Adipocyte (in vitro differentiated cells): ENCODE measurements at places on chromosomes 1 and 21.

DNA sequence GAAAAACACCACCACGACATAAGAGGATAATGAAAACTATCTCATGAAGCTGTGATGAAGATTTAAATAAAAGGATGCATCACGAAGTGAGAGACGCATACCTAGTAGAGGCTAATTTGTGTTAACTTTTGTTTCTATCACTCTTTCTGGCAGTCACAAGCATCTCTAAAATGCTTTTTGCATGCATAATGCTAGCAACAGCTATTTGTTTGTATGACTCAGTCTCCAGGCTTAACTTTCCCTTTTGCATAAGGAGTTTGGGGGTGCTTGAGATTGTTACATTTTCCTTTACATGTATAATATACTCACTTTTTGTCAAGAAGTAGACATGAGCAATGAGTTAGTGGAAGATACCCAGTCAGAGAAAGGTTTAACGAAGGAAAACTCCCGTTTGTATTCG lies 385.4 kb downstream of the DISC1 start:
- peak; percentile 45 for DNase-seq

DNA sequence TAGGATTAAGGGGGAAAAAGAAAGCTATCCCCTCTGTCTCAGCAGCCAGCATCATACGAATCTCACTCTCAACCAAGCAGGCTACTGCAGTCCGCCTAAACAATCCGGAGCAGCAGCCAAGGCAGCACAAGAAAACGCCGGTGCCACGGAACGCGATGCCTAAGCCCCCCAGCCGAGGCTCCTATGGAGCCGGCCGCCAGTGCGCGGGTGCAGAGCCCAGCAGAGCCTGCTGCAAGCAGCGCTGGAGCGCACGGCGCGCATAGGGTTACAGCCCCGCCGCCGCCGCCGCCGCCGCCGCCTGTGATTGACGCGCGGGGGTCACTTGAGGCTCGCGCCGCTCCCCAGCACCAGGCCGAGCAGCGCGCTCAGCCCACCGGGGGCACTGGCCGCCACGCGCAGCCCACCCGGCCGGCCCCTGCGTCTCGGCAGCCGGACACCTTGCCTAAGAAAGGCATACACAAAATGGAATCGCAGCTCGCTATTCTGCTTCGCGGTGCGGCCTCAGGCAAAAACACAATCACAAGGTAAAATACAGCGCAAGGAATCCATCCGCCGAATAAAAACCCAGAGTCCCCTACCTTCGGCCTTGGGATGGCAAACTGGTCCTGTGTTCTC lies 780 bp downstream of the HIVEP3 start:
- peak; percentile 75 for DNase-seq

DNA sequence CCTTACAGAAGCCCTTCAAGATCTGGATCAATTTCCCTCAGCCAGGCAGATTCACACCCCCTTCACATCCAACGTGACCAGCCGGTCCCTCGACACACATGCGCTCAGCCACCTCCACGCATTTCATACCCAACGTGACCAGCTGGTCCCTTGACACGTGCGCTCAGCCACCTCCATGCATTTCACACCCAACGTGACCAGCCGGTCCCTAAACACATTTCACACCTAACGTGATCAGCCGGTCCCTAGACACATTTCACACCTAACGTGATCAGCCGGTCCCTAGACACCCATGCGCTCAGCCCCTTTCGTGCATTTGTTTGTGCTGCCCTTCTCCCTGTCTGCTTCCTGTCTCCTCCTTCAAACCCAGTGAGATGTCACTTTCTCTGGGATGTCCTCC lies 8.8 kb upstream of the PAFAH2 start:
- DNase-seq: no peak

- DNase-seq: peak; percentile 60
Observed at GRCh38 chr1:199472018-199472417, 555.5 kb upstream of the NR5A2 start.

- DNase-seq: no peak
Observed at GRCh38 chr1:201631037-201631436, 92.1 kb downstream of the NAV1 start.

GRCh38 chr1:94180650-94181049 lies 56.7 kb downstream of the ARHGAP29 start:
- no peak for DNase-seq

- no peak for DNase-seq
Observed at GRCh38 chr1:42422737-42423136, 33.1 kb downstream of the ZMYND12 start.

DNA sequence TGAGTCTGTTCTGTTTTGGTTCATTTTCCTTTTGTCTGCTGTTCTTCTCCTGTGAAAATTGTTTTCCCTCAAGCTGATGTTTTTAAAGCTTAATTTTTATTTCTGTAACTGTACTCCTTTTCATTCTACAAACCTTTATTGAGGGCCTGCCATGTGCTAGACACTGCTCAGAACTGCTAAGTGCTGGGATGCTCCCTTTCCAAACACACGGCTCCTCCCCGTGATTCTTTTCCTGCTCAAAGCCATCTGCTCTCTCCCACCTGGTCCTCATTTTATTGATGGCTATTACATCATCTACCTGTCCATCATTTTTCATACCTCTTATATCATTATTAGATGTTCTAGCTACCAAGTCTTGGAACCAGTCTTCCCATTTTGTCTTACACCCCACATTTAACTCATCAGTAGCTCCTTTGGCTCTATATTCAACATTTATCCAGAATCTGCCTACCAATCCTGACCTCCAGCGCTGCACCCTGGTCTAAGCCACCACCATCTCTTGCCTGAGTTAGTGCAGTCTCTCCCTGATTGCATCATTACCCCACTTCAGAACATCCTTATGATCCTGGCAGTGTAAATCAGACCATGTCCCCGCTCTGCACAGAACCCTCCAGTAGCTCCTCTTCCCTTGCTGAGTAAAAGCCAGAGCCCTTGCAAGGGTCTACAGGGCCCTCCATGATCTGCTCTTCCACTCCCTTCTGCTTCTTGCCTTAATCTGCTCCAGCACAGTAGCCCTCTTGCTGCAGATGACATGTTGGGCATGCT lies 118.1 kb downstream of the CACNA1E start:
- no peak for DNase-seq

DNA sequence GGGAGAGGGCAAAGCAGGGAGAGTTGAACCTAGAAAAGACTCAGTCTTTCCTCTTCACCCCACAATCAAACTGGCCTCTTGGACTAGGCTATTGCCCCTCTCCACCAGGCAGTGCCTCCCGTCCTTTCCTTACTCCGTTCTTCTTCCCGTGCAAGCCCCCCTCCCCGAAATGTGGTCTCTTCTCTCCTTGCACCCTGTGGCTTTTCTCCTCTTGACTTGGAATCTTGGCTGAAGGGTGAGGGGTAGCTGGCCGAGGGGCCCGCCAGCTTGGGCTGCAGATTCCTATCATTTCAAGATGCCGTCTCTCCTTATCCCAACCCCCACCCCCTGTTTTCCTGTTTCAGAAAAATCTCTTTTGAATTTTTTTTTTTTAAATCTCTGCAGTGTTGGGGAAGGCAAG lies 1.6 kb downstream of the WNT2B start:
- DNase-seq: no peak
